ENCODE measurements at places on chromosomes 16 and 17.
A peak's percentile ranks its signal among the peaks of the same experiment; 100 is the strongest.

DNA sequence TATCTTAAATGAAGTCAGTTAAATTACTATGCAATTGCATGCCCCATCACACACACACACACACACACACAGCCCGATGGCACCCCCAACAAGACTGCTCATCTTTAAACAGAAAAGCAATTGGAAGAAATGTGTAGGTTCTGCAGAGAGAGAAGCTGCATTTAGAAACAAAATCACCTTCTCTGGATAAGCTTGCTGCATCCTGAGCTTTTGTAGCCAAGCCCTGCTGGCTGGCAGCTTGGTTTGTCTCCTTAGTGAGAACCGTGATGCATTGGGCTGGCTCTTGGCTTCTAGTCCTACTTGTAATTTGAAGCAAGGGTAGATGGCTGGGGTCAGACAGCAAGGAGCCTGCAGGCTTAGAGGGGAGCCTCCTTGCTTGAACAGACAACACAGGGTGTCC is 153.8 kb downstream of the SOX9 start:
- DNase-seq: no peak

- DNase-seq: peak; percentile 17
These were observed at the start of gene DNAH9 for GRCh38 chr17:11598274-11599221. TSS of gene DNAH9 (plus strand) at chr17:11598470. CDS start at chr17:11598499, 29 bp downstream.

GRCh38 chr16:64626776-64627175 is 495.1 kb downstream of the CDH11 start:
- no peak for DNase-seq

GRCh38 chr17:73492125-73492820 is 152.0 kb downstream of the SDK2 start:
- no peak for DNase-seq

DNA sequence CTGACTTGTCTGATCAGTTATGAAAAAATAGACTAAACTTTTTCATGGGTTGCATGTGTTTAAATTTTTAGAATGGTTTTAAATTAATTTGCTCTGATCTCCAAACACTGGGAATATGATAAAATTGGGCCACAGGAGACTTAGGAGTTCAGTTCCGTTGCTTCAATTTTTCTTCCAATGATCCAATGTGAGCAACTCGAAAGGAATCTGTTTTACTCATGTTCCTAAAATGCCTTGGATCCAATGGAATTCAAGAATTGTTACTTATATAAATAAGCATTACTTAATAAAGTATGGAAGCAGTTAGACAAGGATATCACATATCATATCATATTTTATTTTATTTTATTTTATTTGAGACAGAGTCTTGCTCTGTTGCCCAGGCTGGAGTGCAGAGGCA is 56.0 kb upstream of the NACA2 start:
- no peak for DNase-seq

DNA sequence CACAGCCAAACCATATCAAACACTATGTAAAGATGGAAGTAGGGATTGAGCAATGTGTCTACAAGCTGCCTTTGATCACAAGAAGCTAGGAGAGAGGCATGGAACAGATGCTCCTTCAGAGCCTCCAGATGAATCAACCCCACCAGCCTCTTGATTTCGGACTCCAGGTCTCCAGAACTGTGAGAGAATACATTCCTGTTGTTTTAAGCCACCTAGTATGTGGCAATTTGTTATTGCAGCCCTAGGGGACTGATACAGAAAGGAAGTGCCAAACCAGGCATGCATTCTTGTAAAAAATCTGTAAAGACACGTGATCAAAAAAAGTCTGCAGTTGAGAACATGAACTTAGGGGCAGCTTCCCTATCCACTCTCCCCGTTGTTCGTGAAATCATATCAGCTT is 91.1 kb downstream of the C17orf67 start:
- no peak for DNase-seq

DNA sequence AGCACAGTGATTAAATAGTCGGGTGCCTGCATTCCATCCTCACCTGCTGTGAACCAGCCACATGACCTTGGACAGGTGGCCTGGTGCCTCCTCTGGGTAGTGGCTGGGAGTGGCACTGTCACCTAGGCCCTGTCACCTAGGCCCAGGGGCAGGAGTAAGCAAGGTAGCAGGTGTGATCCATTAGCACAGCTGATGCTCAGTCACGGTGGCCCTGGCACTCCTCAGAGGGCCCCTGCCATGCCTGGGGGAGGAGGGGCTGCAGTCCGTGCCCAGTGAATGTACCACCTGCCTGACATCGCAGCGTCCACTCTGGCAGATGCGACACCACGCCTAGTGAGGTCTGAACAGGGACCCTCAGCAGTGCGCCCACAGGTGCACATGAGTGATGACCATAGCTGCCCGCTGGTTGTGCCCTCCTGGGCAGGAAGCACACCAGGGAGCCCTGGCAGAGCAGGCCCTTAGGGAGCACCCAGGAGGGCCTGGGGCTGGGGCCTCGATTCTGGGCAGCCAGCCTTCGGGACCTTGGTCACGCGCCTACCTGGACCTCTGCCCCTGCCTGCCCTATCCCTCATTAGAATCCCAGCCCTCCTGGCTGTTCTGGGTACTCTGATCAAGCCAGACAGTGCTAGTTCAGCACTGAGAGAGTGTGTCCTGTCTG is 33.1 kb upstream of the CRISPLD2 start:
- DNase-seq: no peak

DNA sequence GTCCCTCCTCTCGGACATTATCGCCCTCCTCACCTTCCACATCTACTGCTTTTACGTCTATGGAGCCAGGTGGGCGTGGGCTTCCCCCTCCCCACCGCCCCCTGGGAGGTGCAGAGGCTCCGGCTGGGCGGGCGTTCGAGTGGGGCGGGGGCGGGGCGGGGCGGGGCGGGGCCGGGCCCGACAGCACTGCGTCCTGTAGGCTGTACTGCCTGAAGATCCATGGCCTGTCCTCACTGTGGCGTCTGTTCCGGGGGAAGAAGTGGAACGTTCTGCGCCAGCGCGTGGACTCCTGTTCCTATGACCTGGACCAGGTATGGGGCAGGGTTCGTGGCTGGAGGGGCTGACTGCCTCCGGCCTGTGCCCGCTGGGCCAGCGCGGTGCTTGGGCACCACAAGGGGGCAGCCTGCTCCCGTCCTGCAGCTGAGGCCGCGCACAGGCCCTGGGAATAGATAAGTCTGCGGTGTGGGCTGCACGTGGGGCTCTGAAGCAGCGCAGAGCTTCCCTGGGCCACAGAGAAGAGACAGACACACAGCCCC is 9.2 kb downstream of the PIGQ start:
- DNase-seq: peak; percentile 65

GRCh38 chr16:82995924-82996441 is 369.2 kb downstream of the CDH13 start:
- no peak for DNase-seq

GRCh38 chr17:36072431-36073121 is 8.5 kb downstream of the CCL18 start:
- DNase-seq: peak; percentile 68
